ENCODE measurements at places on chromosomes 6 and 20. TPM values are rescaled to one million over a fixed set of nuclear protein-coding genes. Genes with fewer than 3 reads are reported as not detected.

The FHL5 gene
- not detected for total RNA-seq

DNA sequence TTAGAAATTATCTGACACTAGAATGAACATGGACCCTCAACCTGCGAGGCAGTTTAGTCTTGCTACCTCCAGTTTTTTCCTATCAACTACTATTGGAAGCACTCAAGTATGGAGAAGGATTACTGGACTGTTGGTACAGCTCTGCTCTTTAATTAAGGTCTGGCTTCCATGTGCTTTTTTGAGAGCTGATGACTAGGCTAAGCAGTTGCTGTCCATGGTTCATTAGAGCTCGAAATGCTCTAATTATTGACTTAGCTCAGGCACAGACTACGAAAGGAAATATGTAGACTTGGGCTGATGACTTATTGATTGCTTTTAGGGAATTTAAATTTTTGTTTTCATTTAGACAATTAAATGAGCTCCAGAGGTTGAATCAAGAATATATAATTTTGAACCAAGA is 1281.6 kb downstream of the HACE1 start:
- DNase-seq: no peak

DNA sequence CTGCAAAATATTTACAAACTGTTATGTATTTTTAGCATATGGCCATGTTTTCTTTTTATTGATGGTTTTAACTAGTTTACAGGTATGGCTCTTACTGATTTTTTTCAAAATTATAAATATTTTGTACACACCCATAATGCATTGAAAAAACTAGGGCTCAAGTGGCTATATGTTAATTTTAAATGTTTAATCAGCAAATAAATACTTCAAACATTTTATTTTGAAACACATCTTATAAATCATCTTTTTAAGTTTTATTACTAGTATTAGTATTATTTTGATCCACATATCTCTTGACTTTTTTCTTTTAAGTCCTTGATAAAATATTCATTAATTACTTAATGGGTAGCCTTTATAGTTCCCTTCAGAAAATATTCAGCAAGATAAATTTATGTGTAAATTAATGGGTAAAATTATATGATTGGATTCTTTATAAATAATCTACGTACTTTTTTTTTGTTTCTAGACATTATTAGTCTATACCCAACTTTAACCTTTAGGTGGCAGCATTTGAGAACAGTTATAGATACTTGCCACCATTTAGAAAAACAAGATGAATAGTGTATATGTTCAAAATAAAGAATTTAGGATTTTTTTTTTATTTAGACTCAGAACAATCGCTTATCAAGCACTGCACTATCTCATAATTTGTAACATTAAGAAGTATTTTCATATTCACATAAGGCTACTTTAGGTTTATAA is 241.9 kb downstream of the ADGRB3 start:
- no peak for DNase-seq

DNA sequence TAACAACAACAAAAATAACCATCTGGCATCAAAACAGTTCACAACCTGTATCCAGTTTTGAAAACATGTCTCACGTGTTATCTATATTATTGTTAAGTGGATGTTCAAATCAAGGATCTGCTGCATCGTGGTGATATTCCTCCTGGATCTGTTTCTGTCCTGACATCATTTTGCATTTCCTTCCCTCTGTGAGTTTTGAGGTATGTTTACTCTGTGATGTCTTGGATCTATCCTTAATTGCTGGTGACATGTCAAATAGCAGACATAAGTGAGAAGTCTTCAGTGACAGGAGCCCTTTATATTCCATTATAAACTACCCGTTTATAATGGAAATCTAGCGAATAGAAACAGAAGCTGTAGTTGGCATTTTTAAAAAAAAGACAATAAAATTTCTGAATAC is 381.8 kb upstream of the NOX3 start:
- no peak for DNase-seq

- DNase-seq: no peak
Measured at GRCh38 chr6:149717255-149717587, 680 bp downstream of the LATS1 start.
